ENCODE measurements at places on chromosomes 13 and 19.

DNA sequence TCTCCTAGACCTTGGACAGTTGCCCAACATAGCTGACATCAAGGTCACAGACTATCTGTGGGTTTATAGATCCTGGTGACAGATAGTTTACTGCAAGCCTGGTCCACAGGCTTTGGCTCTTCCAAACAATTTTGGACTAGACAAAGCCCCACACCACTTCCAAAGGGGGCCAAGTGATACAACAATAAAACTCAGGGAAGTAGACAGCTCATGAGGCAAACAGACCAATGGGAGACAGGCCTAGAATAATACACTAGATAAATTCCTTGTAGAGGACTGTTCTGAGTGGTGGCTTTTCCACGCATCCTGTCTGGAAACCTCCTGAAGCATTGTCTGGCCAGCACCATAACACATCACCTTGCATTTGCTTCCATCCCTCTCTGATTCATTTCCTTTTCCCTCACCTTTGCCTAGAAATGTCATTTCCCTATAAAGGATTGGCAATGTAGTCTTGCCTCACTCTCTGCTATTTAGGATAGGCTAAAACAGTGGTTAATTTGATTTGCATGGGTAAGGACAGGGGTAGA is 284.2 kb downstream of the POU4F1 start:
- no peak for DNase-seq

- peak; percentile 43 for DNase-seq
Observed at GRCh38 chr13:44815623-44816022, 173.6 kb downstream of the NUFIP1 start.

DNA sequence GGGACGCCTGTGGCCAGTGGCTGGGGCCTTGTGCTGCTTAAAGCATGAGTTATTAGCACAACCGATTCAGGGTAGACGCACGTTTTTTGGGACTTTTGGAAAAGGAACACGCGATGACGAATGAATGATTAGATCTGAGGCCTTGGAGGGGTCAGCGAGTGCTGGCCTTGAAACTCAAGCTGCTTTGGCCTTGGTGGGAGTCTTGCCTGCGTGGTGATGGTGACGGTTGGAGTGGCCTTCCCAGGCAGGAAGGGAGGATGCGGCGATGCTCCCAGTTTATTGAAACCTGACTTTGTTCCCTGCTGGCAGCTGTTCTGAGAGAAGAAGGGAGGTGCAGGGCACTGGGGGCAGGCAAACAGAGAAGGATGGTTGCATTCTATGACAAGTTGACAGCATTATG is 63.1 kb upstream of the RNF113B start:
- no peak for DNase-seq

GRCh38 chr19:41928754-41929535 is 696 bp upstream of the ERFL start:
- no peak for DNase-seq

DNA sequence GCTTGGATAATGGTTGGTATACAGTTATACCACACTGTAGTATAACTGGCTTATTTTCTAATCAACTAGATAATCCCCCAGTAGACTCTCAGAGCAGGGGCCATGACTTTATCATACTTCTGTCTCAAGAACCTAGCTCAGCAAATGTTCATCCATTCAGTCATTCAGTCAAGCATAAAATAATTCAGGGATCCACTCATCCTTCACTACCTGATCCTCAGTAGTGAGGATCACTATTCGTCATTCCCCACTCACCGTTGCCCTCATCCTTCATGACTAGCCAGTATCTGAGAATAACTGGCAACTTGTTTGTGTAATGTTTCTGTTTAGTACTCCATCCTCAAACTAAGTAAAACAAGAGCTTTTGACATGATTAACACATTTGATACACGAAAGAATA is 77.6 kb downstream of the TSC22D1 start:
- no peak for DNase-seq

GRCh38 chr19:17680230-17680722 is 7.9 kb downstream of the UNC13A start:
- DNase-seq: peak; percentile 75

- DNase-seq: no peak
Observed at GRCh38 chr19:39160523-39160861, 34.9 kb downstream of the PAK4 start.

GRCh38 chr13:40648040-40648439 is 18.4 kb downstream of the FOXO1 start:
- no peak for DNase-seq

DNA sequence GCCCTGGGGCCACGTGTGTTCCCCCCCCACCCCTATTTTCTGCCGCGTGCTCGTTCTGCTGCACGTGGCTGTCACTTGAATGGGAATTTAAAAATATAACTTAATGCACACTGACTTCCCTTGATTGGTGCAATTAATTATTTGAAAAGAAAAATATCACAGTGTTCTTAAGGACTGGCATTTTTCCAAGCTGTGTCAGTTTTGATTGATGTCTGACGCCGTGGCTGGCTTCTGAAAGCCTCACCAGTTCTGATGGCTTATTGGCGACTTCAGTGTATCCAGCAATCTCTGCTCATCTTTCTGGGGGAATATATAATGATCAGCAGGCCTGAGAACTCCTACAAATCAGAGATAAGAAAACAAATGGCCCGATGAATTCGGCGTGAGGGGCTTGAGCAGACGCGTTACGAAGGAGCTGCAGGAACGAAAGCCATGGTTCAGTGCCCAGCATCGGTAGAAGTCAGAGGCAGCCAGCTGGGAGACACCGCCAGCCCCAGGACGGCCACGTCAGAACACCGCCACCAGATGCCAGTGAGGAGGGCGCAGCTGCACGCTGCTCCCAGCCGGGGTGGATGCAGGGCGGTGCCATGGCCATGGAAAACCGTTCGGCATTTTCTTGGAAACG is 111.2 kb downstream of the KDM4B start:
- DNase-seq: no peak

DNA sequence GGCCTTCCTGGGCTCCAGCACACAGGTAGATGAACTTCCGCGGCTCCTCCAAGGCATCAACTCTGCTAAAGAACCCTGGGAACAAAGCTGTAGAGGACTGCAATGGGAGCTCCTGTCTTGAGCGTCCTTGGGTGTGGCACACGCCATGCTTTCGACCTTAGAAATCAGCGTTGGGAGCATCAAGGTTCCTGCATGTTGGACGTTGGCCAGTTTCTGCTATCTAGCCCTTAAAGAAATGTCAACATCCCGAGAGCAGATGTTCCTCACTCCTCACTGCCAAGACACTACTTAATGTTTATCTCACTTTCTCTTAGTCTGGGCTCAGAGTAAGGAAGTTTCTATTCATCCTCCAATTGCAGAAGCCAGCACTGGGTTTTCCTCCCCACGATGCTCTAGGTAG is 70.6 kb upstream of the MEDAG start:
- DNase-seq: no peak

GRCh38 chr13:22369090-22369489 is 698.2 kb downstream of the FGF9 start:
- no peak for DNase-seq

- DNase-seq: no peak
Observed at GRCh38 chr19:10318807-10319682, 3.2 kb upstream of the FDX2 start.

- DNase-seq: no peak
Observed at GRCh38 chr13:99254830-99255229, 3.3 kb downstream of the GPR18 start.

GRCh38 chr13:25881136-25881926 is 170.5 kb downstream of the SHISA2 start:
- no peak for DNase-seq

DNA sequence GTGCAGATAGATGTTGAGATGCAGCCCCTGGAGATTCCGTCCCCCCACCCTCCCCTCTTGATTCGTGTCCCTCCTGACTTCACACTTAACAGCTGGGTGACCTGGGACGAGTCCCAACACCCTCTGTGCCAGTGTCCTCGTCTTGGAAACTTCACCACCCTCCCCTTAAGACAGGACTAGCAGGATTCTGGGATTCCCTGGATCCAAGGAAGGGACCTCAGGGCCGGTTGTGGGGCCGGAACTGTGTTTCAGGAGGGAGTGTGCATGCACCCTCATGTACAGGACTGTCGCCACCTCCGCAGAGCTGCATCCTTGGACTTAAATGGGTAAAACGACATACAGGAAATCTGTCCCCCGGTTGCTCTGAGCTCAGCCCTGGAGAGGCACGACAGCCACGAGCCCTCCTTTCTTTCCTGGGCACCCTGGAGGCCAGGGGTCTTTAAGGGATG is 990 bp downstream of the MYO9B start:
- no peak for DNase-seq

DNA sequence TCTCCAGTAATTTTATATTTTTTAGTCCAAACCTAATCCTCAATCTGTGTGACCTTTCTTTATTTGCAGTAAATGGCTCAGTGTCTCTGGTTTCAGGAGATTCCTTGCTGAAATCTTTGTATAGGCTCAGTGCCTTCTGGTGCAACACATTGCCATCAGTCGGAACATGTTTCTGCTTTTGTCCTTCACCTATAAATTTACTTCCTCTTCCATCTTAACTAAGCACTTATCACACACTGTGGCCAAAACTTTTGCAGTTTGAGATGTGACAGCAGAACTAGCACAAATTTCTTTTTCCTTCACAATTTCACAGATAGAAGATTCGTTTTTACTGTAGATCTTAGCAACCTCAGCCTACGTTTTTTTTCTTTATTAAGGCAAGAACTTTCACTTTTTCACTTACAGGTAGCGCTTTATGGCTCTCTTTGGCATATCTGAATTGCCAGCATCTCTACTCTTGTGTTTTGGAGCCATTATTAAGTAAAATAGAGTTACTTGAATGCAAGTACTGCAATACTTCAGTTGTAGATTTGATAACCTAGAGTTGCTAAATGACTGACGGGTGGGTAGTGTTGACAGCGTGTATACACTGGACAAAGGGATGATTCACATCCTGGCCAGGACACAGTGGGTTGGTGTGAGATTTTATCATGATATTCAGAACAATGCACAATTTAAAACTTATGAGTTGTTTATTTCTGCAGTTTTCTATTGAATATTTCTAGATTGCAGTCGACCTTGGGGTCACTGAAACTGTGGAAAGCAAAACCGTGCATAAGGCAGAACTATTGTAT is 44.3 kb downstream of the NDFIP2 start:
- no peak for DNase-seq

GRCh38 chr13:89816404-89816803 is 1531.1 kb upstream of the MIR17HG start:
- no peak for DNase-seq

- DNase-seq: no peak
Observed at GRCh38 chr13:95099541-95099940, 201.7 kb downstream of the ABCC4 start.

GRCh38 chr19:51386882-51387520 is 773 bp downstream of the LIM2 start:
- peak; percentile 59 for DNase-seq

All from NK-92 treated with Interleukin-12 subunit alpha and Interleukin-12 subunit beta, amount 100 ng/mL, for 24 hours (cell line).